ENCODE measurements at places on chromosomes 1 and 21.

GRCh38 chr1:231407049-231407448 lies 15.0 kb downstream of the EGLN1 start:
- DNase-seq: no peak

- no peak for DNase-seq
Observed at GRCh38 chr1:100921110-100921706, 25.3 kb downstream of the SLC30A7 start.

DNA sequence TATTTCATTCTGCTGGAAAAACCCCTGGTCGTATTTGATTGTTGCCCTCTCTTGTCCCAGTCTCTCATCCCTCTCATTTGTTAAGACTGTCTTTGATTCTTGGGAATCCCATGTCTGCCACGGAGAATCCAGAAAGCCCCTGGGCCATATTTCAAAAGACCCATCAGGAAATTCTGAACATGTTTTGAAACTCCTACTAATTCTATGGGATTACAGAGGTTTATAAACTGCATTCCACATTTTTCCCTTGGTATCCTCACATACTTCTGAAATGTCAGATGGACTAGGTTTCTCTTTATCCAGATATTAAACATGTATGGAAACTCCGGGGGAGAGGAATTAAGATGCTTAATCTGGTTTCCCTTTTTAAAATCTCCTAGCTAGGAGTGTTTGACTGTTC lies 80.0 kb downstream of the HUNK start:
- DNase-seq: no peak

GRCh38 chr1:206529425-206529824 lies 22.1 kb downstream of the RASSF5 start:
- no peak for DNase-seq

DNA sequence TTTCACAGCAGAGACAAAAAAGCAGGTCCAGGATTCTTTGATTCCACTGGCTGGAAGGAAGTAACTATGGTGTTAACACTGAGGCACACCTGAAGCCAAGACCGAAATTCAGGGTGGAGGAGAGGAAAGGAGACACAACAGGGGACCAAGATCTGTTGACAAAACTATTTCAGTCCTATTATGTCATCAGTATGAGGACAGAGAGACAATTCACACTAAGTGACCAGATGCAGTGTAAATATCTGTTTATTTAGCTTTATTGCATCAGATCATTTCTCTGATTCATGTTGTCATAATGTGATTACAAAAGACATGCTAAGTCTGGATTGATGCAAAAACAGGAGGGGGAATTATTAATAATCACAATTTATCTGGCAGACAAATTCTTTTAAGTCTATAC lies 118.8 kb downstream of the SIPA1L2 start:
- DNase-seq: no peak

GRCh38 chr1:43434256-43434655 lies 19.5 kb downstream of the HYI start:
- no peak for DNase-seq

- no peak for DNase-seq
Observed at GRCh38 chr21:17440969-17441368, 71.9 kb upstream of the CXADR start.

DNA sequence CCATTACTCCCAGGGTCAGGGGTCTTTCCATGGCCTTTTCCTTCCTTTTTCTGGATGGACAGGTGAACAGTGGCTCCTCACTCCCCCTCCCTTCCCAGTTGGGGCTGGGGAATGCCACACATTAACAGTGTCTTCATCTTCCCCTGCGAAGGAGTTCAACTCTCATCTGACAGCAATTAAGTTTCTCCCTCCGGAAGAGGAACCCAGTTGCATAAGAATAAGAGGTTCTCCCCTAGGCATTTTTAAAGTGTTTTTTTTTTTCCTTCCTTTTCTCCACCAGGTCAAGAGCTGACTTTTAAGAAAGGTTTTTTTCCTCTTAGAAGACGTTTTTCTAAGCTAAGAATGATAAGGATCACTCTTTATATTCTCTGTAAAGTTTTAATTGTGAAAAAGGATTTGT lies 42.3 kb upstream of the FASLG start:
- no peak for DNase-seq

- DNase-seq: no peak
Observed at GRCh38 chr1:83000286-83000685, 998.6 kb downstream of the TTLL7 start.

DNA sequence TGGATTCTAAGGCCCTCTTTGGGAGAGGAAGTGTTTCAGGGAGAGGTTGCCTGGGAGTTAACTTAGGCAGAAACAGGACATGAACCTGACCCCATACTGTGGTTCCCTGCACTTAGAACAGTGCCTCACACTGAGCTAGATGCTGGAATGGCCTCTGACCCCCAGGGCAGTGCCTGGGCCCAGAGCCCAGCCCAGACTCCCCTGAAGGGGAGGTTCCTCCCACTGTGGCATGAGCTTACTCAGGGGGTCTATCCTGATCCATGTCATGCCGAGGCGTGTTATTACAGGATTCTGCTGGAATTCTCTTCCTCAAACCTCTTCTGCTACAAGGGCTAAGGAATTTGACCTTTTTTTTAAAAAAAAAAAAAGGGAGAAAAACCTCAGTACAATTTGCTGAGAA lies 72.2 kb downstream of the MRPL37 start:
- no peak for DNase-seq

DNA sequence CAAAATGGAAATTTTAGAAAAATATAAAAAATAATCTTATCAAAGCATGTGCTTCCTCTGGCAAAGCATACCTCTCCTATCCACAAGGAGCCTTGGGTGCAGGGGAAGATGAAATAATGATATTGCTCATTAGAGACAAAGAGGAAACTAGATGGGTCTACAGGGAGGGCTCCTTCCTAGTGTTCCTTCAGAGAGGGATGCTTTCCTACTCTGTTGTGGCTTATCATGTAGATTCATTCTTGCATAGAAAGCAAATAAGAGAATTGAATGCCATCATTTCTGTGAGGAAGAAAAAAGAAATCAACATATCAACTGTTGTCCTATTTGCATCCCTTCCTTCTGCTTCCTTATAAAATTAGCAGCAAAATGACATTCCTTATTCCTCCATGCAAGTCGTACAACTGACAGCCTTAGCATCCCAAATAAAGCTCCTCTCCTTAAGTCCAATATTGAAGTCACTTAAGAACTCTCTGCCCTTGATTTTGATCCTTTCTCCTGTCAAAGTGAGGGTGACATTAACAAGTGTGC lies 543.9 kb upstream of the PLXNA2 start:
- no peak for DNase-seq
